Daoy (cell line): ENCODE measurements at places on chromosomes 16 and 17. TPM values are rescaled to one million over a fixed set of nuclear protein-coding genes. Genes with fewer than 3 reads are reported as not detected.

CFAP97D1 gene
- not detected in 2 replicates for total RNA-seq

DNAAF8 gene
- 0.74 and 1.6 TPM in 2 replicates for total RNA-seq

ZMYND15 gene
- 1.1 TPM in 1 of 2 replicates, not detected in the other for total RNA-seq

PYY gene
- total RNA-seq: not detected in 2 replicates

SSTR5 gene
- not detected in 2 replicates for total RNA-seq

SLFN13 gene
- total RNA-seq: 0.86 and 2.3 TPM in 2 replicates

BRCA1 gene
- 41.0 and 41.8 TPM in 2 replicates for total RNA-seq

CHD9NB gene
- 0.17 TPM in 1 of 2 replicates, not detected in the other for total RNA-seq

ATP6V0C gene
- 19.9 and 31.2 TPM in 2 replicates for total RNA-seq

SDK2 gene
- total RNA-seq: 0.33 and 0.74 TPM in 2 replicates

CCL2 gene
- total RNA-seq: 1,648 and 1,969 TPM in 2 replicates

WWOX gene
- 21.1 and 69.6 TPM in 2 replicates for total RNA-seq

ANKS4B gene
- total RNA-seq: not detected in 2 replicates

ANKFY1 gene
- total RNA-seq: 27.1 and 30.7 TPM in 2 replicates

ABHD15 gene
- total RNA-seq: 2.6 and 4.1 TPM in 2 replicates

PRSS8 gene
- total RNA-seq: not detected in 2 replicates

KRTAP2-2 gene
- not detected in 2 replicates for total RNA-seq

KRTAP3-2 gene
- total RNA-seq: not detected in 2 replicates

XYLT1 gene
- total RNA-seq: 3.8 and 6.9 TPM in 2 replicates

CAPNS2 gene
- not detected in 2 replicates for total RNA-seq

PABPN1L gene
- not detected in 2 replicates for total RNA-seq

IL17C gene
- total RNA-seq: not detected in 2 replicates

MEFV gene
- 0.21 and 0.34 TPM in 2 replicates for total RNA-seq

CACNG5 gene
- total RNA-seq: not detected in 2 replicates

KRT40 gene
- total RNA-seq: not detected in 2 replicates

OSGIN1 gene
- 1.4 and 1.8 TPM in 2 replicates for total RNA-seq

CCL13 gene
- total RNA-seq: not detected in 2 replicates
